Stimulated activated CD8-positive, alpha-beta memory T cell treated with anti-CD3 and anti-CD28 coated beads, Interleukin-15, amount 100 ng/mL, for 48 hours (primary cell): ENCODE measurements at places on chromosomes 1 and 21.

- DNase-seq: no peak
These were observed 23.4 kb downstream of the CSF1 start for GRCh38 chr1:109933856-109934711.

GRCh38 chr1:59514061-59514909 is 217.4 kb downstream of the FGGY start:
- no peak for DNase-seq

GRCh38 chr21:33051925-33052324 is 18.0 kb upstream of the OLIG1 start:
- DNase-seq: no peak

- DNase-seq: no peak
These were observed 19.7 kb upstream of the CAPZB start for GRCh38 chr1:19504796-19505692.

GRCh38 chr1:104787866-104788510 is 1038.3 kb downstream of the AMY1C start:
- DNase-seq: no peak

GRCh38 chr1:88668405-88668804 is 15.7 kb upstream of the PKN2 start:
- DNase-seq: no peak

GRCh38 chr1:236016083-236016482 is 48.8 kb downstream of the NID1 start:
- DNase-seq: no peak

DNA sequence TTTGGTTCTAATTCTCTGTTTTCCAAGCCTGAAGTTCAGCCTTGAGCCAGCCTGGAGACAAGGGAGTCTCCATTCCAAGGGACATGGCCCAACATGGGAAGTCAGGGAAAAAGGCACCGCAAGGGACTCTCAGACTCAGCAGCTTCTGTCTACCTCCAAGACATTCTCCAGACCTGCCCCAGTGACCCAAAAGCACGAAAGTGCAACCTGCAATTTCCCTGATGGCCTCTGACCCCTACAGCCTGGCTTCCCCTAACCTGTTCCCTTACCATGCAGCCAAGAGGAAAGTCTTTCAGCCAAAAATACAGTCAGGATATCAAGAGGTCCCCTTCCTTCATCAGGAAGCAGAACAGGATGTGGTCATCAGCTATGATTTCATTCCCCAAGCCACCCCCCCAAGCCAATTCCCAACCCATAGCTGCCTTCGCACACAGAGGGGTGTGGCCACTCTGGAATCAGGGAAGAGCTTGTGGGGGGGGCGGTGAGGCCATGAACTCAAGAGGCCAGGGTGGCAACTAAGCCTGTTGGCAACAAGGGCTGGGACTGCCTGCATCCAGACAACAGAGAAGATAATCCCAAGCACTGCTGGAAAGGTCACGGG is 59.2 kb downstream of the TIAM1 start:
- DNase-seq: no peak

DNA sequence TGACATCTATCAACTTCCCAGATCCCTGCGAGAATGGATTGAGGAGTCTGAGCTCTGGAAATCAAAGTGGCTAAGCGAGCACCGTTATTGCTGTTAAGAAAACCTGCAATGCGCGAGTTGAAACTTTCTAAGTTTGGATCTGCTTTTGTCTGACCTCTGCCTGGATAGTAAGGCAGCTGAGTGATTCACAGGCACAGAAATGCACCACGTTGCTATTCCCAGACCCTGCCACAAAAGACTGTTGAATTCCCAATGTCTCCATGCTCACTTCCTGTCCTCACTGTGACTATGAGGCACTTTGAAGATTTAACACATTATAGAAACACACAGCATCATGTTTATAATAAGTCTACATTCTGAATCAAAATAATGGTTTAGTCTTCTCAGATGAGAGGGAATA is 27.1 kb upstream of the CNIH3 start:
- no peak for DNase-seq

GRCh38 chr1:54996869-54997710 is 1.6 kb upstream of the BSND start:
- DNase-seq: no peak

DNA sequence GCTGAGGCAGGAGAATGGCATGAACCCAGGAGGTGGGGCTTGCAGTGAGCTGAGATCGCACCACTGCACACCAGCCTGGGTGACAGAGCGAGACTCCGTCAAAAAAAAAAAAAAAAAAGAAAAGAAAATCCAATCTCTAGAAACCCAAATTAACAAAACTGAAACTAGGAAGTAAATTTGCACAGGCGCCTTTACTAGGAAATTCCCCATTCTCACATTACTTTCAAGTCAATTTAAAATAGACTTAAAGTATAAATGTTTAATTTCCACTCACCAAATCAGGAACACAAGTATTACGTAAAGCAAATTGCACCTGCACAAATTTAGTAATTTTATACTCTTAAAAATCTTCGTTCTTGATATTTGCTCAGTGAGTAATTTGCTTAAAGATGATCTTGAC is 67.8 kb upstream of the BCAR3 start:
- no peak for DNase-seq

DNA sequence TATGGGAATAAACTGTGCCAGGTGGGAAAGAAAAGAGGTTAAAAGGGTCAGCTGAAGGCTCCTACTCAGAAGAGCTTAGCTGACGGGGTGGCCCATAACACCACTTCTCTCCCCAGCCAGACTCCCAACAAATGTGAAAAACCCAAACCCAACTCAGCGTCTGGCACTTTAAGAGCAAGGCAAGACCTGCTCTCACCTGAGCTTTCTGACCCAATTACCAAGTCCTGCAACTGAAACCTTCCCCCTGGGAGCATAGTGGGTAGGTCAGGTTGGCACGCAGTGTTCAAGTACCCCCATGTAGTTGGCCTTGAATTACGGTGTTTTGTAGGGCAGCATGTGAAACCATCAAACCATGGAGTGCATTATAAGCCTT is 3.2 kb downstream of the IRF6 start:
- no peak for DNase-seq

- no peak for DNase-seq
These were observed 204.8 kb downstream of the SETD4 start for GRCh38 chr21:35855484-35855883.

GRCh38 chr1:34108269-34108668 is 56.8 kb downstream of the CSMD2 start:
- no peak for DNase-seq

- DNase-seq: no peak
These were observed 105.8 kb upstream of the WNT4 start for GRCh38 chr1:22248746-22249145.

DNA sequence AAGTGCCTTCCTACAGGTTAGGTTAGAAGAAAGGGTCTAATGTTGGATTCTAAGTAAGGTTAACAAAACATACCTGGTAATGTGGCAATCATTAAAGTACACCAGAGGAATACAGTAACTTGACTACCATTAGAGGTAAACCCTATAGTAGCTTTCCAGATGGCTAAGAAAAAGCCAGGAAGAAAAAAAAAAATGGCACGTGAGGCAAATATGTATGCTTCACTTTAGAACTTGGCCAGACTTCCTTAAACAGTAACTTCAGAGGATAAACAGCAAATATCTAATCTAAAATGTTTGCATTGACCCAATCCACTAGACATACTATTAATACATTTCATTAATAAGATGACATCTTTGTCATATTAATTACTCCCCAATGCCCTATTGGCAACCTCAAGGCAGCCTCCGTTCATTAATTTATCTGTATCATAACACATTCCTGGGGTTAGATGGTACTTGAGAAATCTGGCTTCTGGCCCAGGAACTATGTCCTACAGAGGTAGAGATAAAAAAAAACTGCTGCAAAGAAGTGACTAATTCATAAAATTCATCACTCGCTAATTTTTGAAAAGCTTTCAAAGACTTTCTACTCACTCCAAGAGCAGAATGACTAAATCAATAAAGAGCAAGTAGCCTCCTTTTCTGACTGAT is 5.8 kb downstream of the DCAF8 start:
- DNase-seq: no peak

DNA sequence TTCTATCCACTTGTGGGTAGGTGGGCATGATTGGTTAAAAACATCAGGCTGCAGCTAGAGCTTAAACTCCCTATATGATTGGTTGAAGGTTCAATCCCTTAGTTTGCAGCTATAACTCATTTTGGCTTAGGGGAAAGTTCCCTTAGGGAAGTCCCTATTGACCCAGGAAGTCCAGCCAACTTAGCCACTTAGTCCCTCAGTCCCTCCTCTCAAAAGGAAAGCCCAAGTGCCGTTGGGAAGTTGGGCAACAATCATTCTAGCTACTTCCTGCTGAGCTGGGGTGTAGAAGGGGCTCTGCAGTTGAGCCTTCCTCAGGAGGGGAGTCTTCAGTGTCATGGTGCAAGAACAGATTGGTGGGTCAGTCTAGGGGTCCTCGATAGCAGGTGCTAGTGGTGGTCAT is 12.2 kb downstream of the MSTO1 start:
- DNase-seq: no peak

GRCh38 chr1:174902531-174903099 is 97.1 kb upstream of the CACYBP start:
- no peak for DNase-seq

DNA sequence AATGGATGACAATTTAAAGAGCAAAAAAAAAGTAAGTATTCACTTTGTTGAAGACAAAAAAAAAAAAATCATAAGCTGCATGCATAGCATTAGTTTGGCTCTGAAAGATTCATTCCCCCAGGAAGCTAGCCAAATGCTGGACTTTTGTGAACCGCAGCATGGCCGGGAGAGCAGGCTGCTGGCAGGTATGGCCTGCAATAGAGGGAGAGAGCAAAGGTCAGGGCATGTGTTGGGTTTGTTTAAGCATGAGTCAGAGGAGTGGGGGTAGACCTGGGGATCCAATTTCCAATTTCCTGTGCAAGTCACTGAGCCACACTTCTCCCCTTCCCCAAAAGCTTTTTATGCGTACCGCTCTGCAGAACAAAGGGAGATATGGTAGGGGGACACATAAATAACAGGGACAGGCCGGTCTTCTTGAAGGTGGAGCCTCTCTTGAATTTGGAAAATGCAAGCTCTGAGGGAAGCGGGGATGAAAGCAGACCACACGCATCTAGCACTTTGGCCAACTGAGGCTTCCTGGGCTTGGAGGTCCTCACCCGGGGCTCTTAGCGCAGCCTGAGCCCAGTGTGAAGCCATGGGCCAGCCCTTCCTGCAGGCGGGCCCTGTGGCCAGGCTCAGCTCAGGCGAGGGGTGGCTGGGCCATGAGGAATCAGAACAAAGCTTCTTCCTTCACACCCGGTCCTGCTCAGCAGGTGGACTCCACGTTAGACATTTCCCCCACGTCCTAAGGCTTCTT is 171.1 kb downstream of the TOMM20 start:
- DNase-seq: no peak

- DNase-seq: no peak
These were observed 108.4 kb upstream of the TMEM51 start for GRCh38 chr1:15045123-15045522.

DNA sequence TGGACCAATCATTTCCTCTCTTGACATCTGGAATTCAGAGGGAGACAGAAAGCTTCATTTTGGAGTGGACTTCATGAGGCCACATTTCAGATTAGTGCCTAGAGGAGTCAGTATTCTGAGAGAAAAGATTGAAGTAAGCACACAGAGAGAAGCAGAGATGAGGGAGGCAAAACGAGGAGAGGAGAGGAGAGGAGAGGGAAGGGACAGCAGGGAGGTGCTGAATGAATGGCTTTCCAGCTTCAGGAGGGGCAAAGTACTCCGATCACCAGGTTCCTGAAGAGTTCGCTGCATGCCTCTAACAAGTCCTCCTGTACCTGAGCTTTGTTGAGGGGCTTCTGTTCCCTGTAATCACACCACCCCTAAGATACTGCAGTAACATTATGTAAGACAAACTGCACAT is 76.0 kb downstream of the NRIP1 start:
- no peak for DNase-seq

DNA sequence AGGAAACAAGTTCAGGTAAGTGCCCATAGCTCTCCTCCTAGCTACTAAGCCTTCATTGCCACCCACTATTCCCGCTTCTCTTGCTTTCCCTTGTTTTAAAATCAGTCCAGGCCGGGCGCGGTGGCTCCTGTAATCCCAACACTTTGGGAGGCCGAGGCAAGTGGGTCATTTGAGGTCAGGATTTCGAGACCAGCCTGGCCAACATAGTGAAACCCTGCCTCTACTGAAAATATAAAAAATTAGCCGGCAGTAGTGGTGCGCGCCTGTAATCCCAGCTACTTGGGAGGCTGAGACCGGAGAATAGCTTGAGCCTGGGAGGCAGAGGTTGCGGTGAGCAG is 4.4 kb upstream of the CTTNBP2NL start:
- DNase-seq: no peak

DNA sequence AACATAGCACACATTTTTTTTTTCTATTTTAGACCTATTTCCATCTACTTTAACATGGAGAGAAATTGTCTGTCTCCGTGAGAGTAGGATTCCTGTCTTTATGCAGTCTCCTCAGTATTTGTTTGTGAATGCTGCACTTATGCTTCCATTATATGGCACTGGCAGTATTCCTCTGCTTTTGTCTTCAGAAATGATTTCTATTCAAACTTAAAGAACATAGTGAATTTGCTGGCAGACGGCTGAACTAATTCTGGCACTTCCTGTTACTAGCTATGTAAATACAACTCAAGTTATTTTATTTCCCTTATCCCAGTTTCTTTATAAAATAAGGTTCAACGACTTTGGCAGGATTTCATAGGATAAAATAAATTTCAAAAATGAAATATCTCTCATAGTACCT is 45.3 kb downstream of the KCTD3 start:
- DNase-seq: no peak

GRCh38 chr1:200153277-200154055 is 126.0 kb downstream of the NR5A2 start:
- DNase-seq: peak; percentile 11
